ENCODE measurements at places on chromosomes 1 and 21. TPM values are rescaled to one million over a fixed set of nuclear protein-coding genes. Genes with fewer than 3 reads are reported as not detected.

NCAM2 gene
- total RNA-seq = under 0.01 TPM

OPRD1 gene
- 0.21 TPM for total RNA-seq

HCN3 gene
- total RNA-seq = 3.8 TPM

FRRS1 gene
- total RNA-seq = 1.3 TPM

Data from kidney epithelial cell (primary cell).